ENCODE measurements at places on chromosomes 1 and 21.

DNA sequence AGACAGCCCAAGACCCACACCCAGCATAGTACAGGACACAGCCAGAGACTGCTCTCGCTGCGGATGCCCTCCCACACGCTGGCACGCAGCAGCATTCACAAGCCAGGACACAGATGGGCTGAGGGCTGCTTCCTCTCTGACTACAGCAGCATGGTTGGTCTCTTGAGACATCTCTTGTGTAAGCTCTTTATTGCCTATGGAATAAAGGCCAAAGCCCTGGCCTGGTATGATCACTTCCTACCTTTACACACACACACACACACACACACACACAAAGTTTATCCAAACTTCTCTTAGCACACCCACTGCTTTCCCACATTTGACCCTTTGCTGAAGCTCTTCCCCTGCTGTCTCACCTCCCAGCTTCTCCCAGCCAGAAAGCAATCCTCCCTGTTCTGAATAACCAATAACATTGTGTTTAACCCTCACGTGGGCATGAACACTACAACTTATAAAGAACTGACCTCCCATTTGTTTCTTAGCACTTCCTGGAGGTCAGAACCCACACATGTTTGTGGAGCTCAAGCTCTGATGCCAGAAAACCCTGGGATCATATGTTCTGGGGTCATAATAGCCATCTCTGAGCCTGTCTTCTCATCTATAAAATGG is 1.2 kb upstream of the LUZP1 start:
- peak; percentile 47 for DNase-seq

DNA sequence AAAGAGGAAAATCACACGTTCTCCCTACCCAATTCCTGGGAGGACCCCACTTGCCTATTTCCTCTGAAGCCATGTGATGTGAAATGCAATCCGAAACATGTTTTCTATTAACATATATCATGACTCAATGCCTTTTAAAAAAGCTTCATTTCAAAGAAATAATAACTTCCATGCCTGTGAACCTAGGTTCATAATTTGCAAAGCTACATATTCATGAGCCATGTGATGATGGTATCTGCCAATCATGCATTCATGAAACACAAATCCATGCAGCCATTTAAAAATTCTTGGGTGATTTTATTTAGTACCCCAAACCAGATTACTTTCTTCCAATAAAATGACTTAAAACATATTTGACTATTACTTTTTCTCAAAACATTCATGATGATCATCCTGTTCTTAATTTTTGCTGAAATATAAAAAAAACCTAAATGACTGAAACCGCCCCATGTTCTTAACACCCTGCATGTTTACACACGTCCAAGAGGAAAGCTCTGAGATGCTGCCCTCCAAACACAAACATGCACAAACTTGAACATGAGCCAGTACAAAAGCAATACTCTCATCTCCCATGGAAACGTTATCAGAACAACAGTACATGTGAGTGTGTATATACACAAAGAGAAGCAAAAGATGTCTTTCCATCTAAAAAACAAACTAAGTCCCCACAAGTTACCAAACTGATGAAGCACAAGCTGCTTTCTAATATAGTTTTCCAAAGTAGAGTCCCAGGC is 140.1 kb downstream of the TGFBR3 start:
- no peak for DNase-seq

GRCh38 chr1:157700305-157700704 is 264 bp downstream of the FCRL3 start:
- DNase-seq, result no peak

- DNase-seq, result no peak
Observed at GRCh38 chr21:45290948-45291612, 3.4 kb upstream of the POFUT2 start.

DNA sequence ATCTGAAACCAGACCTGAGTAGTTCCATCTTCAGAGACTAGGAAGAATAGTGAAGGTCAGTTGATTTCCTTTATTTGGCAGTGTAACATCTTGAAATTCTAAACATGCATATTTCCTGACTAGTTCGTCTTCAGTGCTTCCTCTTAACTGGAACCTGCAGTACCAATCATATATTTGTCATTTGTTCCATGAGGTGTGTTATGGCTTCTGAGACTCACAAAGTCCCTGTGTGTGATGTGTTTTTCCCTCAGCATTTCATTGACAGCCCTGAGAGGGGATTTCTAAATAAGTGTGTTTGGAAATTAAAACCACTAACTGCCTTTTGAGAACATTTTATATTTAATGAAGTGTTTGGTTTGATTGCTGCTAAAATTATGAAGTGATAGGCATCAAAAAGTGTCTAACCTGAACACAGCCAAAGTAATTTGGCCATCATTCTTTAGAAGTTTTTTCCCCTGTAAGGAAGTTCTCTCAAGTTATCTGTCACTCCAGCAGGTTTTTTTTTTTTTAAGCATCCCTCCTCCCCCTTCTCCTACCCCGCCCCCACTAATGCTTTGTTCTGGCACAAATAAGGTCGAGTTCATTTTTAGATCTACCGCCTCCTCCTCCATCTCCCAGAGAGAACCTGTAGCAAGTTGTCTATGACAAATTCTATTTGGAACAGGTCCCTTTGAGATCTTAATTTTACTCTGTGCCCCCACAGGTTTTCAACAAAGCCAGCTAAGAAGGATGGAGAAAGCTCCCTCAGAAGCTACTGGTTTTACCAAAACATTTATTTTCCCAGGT is 61.4 kb downstream of the TMEM200B start:
- no peak for DNase-seq

- DNase-seq, result no peak
Observed at GRCh38 chr21:45041351-45041805, 33.0 kb upstream of the ADARB1 start.

DNA sequence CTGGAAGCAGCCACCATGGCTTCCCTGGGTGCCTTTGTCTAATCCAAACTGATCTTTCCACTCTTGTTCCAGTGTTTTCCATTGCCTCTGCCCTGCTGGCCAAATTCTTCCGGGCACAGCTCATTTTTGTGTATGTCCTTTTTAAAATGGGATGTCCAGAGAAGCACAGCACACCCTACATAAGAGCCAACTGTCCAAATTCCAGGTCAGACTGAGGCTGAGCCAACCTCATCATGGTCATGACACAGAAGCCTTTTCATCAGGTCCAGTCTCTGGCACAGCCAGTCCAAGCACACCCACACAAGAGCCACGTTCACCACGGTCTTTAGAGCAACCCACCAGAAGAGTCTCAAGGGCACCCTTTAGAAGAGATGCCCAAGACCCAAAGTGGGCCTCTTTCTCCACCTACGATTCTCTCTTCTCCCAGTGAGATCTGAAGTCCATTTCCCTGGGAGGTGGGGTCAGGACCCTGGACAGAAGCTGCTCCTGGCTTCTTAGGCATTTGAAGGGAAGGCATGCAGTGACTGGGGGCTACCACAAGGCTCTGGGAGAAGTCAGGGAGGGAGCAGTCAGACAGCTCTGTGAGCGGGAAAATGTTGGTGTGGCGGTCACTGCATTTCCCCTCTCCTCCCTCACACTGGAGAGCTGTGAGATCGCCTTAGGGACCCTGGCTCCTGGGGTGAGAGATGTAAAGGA is 53.2 kb downstream of the SYT2 start:
- no peak for DNase-seq

Data from prostate gland (tissue), 2 donors.